ENCODE measurements at places on chromosomes 6 and 20.

DNA sequence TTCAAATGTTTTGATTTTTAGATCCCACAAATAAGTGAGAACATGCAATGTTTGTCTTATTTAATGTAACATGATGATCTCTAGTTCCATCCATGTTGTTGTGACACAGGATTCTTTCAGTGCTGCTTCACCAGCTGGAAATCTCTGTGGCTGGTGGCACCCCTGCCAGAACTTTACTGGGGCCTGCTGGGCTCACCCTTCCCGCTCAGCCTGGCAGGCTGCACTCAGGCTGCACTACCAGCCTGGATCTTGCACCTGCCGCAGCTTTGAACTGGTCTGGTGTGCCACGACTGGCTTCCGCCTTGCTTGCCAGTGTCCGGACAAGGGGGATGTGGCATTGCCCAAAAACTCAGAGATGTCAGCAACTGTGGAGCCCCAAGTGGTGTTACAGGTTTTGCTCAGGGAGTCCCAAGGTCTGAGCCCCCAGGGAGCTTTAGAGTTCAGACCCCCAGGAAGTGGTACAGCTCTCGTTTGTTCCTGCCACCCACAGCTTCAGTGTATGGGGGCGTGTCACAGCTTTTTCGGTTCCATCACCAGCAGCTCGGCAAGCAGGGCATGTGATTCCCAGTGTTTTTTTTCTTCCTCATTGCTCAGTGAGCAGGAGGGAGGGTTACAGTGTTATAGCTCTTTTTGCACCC, 72.3 kb upstream of the SYNCRIP start:
- no peaks in the 10 kb centered on the region for H3K27me3 ChIP-seq
- H3K4me1 ChIP-seq: no peaks in the 10 kb centered on the region
- no peaks in the 10 kb centered on the region for H3K36me3 ChIP-seq
- H3K27ac ChIP-seq: no peak overlapping the region
- no peak overlapping the region for H3K4me3 ChIP-seq

GRCh38 chr6:151702851-151703658, 104.4 kb upstream of the ESR1 start:
- DNase-seq: no peak
- H3K27ac ChIP-seq: no peak overlapping the region
- H3K4me3 ChIP-seq: no peak overlapping the region
- no peaks in the 10 kb centered on the region for H3K27me3 ChIP-seq
- H3K4me1 ChIP-seq: no peaks in the 10 kb centered on the region

- no peaks in the 10 kb centered on the region for H3K36me3 ChIP-seq
- no peaks in the 10 kb centered on the region for H3K4me1 ChIP-seq
- H3K27me3 ChIP-seq: no peaks in the 10 kb centered on the region
- no peak overlapping the region for H3K27ac ChIP-seq
Measured at GRCh38 chr6:4598384-4598995, 177.7 kb upstream of the CDYL start.

DNA sequence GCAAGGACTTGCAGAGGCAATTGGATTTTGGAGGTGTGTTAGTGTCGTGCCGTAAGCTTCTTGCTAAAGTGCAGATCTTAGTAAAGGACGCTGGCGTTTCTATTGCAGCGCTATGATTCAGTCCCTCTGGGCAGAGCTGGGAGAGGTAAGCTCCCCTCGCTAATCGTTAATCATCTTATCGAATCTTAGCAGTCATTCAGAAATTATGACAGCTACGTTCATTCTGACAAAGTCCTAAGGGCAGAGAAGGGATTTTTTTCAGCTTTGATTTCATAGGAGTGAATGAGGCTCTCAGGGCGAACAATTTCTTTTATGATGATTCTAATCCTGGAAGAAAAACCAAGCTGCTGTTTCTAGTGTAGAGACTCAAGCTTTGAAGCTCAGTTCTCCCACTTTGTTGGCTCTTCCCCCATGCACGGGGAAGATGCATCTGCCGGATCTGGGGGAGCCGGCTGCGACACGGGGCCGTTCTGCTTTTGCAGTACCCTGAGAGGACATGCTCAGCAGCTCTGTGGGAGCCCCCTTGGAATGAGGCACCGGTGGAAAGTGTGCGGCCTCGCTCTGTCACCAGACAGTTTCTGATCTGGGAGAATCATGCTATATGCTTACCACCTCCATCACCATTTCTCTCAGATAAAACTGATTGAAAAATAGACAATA, 79.1 kb upstream of the SLC22A23 start:
- no peak for DNase-seq
- no peaks in the 10 kb centered on the region for H3K36me3 ChIP-seq
- no peak overlapping the region for H3K27ac ChIP-seq
- H3K27me3 ChIP-seq: no peaks in the 10 kb centered on the region
- H3K4me1 ChIP-seq: no peaks in the 10 kb centered on the region
- no peak overlapping the region for H3K4me3 ChIP-seq

DNA sequence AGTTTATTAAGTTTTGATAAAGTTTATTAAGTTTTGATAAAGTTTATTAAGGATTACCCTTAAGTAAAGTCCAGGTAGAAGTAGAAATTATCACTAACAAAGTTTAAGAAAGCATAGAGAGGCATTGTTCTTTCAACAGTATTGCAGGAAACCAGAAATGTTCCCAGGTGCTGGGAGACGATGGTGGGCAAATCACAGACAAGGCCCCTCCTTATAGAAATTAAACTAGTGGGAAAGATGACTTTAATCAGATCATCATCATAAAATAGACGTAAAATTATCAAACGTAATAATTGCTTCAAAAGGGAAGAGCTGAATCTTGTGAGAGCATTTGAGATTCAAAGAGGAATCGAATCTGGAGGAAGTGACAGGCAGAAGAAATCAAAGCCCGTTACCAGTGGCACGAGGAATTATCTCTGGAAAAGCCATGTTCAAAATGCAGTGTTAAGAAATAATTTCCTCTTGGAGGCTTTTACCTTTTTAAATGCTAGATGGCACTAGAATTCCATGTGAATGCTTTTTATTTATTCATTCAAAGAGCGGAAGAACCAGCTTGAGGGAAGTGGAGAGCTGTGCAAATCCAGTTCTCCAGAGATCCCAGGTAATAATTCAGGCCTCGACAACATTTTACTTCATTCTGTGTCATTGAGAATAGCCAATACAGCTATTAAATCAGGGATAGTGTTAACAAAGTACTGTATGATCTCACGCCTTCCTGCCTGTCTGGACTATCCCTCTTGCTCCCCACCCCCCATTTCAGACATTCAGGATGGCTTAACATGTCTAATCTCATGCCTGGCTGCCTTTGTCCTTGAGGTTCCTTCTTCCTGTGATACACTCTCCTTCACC, 1.0 kb upstream of the APMAP start:
- H3K4me1 ChIP-seq: peaks cover 11% of the 10 kb centered on the region
- no peaks in the 10 kb centered on the region for H3K36me3 ChIP-seq
- H3K4me3 ChIP-seq: peak overlapping the region; percentile 70
- DNase-seq: no peak
- H3K27me3 ChIP-seq: no peaks in the 10 kb centered on the region

DNA sequence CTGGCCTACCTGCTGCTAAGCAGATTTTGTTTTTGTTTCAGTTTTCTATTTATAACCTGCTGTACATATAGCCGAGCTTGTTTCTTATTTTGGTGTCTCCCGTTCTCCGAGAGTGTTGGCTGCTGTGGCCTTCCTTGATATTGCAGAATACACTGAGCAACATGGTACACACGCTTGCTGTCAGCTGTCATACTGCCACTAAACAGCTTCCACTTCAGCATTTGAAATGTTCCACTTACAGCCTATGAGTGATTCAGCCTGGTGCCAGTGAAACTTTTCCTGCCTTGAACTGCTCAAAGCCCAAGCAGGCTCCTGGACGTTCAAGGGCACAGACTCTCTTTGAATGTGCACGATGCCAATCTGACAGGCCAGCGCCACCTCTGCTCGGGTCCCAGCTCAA, 87.1 kb downstream of the PSMG4 start:
- H3K36me3 ChIP-seq: no peaks in the 10 kb centered on the region
- no peaks in the 10 kb centered on the region for H3K27me3 ChIP-seq
- H3K27ac ChIP-seq: no peak overlapping the region
- no peak overlapping the region for H3K4me3 ChIP-seq

GRCh38 chr20:50193199-50193835, 2.7 kb downstream of the CEBPB start:
- no peaks in the 10 kb centered on the region for H3K36me3 ChIP-seq
- H3K27ac ChIP-seq: peak overlapping the region; percentile 99
- no peaks in the 10 kb centered on the region for H3K27me3 ChIP-seq
- no peak for DNase-seq
- H3K4me3 ChIP-seq: peak overlapping the region; percentile 83

DNA sequence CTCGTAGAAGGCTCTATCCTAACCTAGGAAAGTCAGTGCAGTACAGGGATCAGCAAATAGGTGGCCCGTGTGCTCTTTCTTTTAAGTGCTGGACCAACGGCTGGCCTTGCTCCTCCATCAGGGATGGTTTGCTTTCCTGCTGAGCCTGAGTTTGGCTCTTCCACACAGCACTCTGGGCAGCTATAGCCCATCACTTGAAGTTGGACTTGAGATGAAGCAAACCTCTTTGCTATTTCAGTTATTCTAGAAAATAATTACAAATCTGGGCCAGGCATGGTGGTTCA, 66.9 kb upstream of the KCNK16 start:
- H3K4me3 ChIP-seq: no peak overlapping the region
- H3K27ac ChIP-seq: no peak overlapping the region
- peaks cover 4% of the 10 kb centered on the region for H3K27me3 ChIP-seq
- no peaks in the 10 kb centered on the region for H3K36me3 ChIP-seq

All from prostate gland (tissue), 2 donors.